Thyroid gland (tissue), 4 donors: ENCODE measurements at places on chromosomes 7 and 10. TPM values are rescaled to one million over a fixed set of nuclear protein-coding genes. Genes with fewer than 3 reads are reported as not detected.

DNA sequence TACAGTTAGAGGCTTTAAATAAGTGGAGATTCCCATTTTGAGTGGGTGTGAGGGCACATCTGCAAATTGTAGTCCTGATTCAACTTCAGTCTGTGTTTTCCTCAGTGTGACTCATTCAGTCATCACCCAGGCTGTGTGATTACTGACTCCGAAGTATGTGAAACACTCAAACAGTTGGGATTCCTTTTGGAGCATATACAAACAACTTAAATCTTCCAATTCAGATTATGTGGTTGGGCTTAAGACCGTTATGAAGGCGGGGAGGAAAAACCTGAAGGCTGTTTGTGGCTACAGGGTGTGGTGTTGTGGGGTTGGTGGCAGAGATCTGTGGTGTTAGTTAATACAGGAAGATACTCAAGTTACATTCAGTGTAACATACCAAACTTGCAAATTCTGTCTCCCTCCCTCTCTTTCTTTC, 259.7 kb upstream of the FERD3L start:
- no peaks in the 10 kb centered on the region for H3K36me3 ChIP-seq
- H3K4me3 ChIP-seq, result no peak overlapping the region
- no peaks in the 10 kb centered on the region for H3K4me1 ChIP-seq
- DNase-seq, result peak; percentile 1
- H3K27me3 ChIP-seq, result no peaks in the 10 kb centered on the region
- no peak overlapping the region for H3K27ac ChIP-seq

DNA sequence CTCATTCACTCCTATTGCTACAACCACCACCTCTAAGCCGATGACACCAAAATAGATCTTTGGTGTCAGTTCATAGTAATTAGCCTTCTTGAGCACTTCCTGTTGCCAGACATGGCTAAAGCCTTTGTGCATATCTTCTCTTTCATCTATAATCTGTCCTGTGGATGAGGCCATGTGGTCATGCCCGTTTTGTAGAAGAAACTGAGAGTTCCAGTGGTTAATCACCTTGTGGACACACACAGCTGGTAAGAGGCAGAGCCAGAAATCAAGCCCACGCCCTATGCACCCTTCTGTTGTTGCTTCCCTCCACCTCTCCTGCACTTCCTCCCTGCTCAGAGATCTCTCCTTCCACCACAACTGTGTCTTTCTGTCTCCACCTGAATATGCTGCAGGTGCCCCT, 285.1 kb upstream of the PFKP start:
- H3K36me3 ChIP-seq, result no peaks in the 10 kb centered on the region
- no peaks in the 10 kb centered on the region for H3K27me3 ChIP-seq
- no peak overlapping the region for H3K27ac ChIP-seq
- no peak for DNase-seq
- no peak overlapping the region for H3K4me3 ChIP-seq

- DNase-seq, result no peak
- H3K4me1 ChIP-seq, result peaks cover 18% of the 10 kb centered on the region
- H3K27me3 ChIP-seq, result no peaks in the 10 kb centered on the region
- H3K27ac ChIP-seq, result no peak overlapping the region
- no peaks in the 10 kb centered on the region for H3K36me3 ChIP-seq
These were observed 160.5 kb downstream of the AOAH start for GRCh38 chr7:36563706-36564327.

The GRID2IP gene
- total RNA-seq, result 0.13 TPM

DNA sequence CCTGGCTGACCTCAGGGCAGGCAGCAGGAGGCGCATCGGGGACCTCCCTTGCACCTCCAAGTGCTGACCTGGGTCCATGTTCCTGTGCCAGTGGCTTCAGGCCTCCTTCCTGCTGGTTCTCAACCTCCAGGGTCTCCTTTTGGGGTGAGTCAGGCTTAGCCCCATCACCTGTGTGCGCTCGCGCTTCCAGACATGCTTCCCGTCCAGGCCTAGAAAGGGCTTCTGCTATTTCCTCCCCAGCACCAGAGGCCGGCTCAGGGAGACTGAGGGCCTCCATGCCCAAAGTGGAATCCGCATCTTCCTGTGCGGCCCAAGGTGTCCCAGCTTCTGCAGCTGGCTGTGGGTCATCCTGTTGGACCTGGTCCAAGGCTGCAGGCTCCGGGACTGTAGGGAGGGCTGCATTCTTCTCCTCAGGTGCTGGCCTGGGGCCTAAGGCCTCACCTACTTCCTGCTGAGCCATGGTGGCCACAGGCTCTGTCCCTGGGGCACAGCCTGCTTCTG, 5.9 kb downstream of the NACAD start:
- H3K27ac ChIP-seq, result no peak overlapping the region
- H3K36me3 ChIP-seq, result no peaks in the 10 kb centered on the region
- no peaks in the 10 kb centered on the region for H3K4me1 ChIP-seq
- H3K4me3 ChIP-seq, result no peak overlapping the region

DNA sequence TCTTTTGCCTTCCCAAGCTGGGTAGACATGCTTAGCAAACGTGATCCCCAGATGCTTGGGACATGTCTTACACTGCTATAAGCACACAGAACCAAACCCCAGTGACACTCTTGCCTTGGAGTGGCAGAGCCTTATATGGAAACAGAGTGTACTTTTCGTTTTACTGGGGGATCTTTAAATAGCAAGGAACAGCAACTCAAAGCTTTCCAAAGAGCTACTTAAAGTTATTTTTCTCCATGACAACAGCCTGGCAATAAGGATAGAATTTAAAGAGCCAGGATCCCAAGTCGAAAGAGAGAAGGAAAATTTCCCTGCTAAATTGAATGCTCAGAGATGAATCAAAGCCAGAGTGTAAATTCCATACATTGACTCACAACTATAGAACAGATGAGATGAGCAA, 67.8 kb downstream of the ZNF365 start:
- no peak overlapping the region for H3K27ac ChIP-seq
- no peaks in the 10 kb centered on the region for H3K27me3 ChIP-seq
- DNase-seq, result no peak
- H3K4me1 ChIP-seq, result no peaks in the 10 kb centered on the region

The ZNF680 gene
- 83.6 TPM for total RNA-seq
